ENCODE measurements at places on chromosomes 1 and 21. TPM values are rescaled to one million over a fixed set of nuclear protein-coding genes. Genes with fewer than 3 reads are reported as not detected.

KRTAP21-2 gene
- total RNA-seq = not detected

SPRR1A gene
- total RNA-seq = not detected

TPTE gene
- not detected for total RNA-seq

SPATC1L gene
- total RNA-seq = 22.0 TPM

CTSE gene
- total RNA-seq = 0.13 TPM

GRCh38 chr1:66480162-66480561 is 53.8 kb upstream of the SGIP1 start:
- no peak for DNase-seq
